CD4-positive, alpha-beta T cell treated with Interleukin-1 beta for 1 hour (primary cell): ENCODE measurements at places on chromosomes 5 and 9.
A peak's percentile ranks its signal among the peaks of the same experiment; 100 is the strongest.

DNA sequence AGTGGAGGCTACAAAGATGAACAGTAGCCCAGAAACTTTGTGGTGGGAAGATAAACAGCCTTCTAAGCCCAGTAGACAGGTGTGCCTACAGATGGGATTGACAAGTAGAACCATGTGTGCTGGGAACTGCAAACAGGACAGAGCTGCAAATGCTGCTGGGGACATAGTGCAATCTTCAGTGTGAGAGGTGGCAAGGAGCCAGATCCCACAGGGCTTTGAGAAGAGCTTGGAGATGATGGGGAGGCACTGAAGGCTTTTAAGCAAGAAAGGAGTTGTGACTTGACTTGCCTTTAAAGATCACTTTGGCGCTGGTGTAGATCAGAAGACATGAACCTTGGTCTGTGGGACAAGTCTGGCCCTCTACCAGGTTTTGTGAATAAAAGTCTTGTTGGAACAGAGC lies 675.2 kb downstream of the ACTL7B start:
- DNase-seq: no peak

- no peak for DNase-seq
Observed at GRCh38 chr5:14316471-14316870, 173.3 kb downstream of the TRIO start.

GRCh38 chr5:128695791-128696530 lies 157.9 kb upstream of the FBN2 start:
- no peak for DNase-seq

DNA sequence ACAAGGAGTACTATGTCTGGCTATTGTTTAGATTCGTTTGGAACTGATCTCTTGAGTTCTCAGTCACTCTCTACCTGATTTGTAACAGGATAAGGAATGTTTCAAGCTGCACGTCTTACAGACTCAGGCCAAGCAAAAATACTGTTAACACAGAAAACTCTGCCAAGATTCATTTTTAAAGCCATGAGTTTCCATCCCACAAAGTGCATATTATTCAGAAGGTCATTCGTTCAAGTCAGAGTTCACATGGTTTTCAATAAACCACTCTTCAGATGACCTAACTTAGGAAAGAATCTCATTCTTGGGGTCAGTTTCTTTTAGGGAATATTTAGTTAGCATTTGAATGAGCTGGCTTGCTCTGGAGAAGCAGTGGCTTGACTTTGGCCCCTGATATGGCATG lies 49.3 kb downstream of the F2R start:
- no peak for DNase-seq

- no peak for DNase-seq
Observed at GRCh38 chr5:169440107-169440705, 139.3 kb upstream of the SLIT3 start.

DNA sequence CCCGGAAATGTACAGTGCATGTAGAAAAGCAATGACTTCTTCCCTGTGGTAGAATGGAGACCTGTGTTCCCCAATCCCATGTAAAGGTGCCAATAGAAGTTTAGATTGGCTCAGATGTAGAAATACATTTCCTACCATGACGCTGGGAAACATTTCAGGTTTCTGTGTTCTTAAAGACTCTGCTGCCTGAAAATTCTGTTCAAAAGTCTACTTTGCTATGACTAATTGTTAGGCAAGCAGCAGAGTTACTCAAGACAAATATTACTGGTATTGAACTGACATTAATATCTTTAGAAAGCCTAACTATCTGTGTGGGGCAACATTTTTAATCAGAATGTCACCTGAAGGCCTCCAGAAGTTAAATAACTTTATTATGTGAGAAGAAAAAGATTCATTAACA lies 75.5 kb upstream of the ELL2 start:
- no peak for DNase-seq

DNA sequence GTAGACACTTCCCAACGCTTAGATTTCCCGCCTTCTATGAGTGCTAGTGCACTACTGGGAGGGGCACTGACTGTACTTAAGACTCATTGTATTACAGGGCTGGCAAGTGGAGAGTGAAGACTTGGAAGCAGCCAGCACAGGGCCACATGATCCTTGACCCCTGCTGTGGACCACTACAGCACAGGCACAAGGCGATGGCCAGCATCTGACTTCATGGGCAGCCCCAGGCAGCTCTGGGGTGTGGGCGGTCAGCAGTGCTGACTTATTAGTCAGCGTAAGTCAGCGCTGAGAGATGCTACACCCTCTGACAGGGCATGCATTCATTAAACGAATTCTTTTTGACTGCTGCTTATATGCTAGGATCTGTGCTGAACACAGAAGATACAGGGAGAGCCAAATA lies 9.3 kb downstream of the SLC46A2 start:
- DNase-seq: no peak

DNA sequence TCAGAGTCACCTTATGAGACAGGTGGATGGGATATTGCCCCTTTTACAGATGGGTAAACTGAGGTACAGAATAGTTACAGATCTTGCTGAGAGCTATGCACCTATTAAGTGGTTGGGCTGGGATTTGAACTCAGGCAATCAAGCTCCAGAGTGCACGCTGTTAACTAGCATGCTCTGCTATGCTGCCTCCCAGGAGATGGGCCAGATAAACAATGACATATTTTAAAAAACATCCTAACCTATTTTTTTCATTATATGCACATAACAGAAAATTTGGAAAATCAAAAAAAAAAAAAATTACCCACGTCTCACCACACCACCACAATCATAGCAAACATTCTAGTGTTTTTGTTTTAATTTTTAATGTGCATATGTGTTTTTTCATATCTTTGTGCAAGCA lies 123.4 kb upstream of the STC2 start:
- no peak for DNase-seq

DNA sequence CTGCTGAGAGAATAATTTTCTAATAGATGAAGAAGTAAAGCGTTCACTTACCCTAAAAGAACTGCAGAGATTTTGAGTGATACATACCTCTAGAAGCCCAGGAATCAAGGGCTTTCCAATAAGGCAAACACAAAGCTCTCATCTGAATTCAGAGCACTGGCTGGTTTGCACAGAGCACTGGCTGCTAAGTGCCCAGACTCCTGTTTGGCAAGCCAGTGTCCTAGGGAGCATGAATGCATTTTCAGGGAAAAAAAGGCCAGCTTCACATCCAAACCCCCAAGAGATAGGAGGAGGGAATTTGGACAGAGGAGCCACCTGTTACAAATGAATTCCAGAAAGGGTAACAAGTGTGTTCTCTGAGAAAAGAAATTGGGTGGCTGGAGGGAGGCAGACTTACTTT lies 65.3 kb downstream of the ARSB start:
- no peak for DNase-seq

DNA sequence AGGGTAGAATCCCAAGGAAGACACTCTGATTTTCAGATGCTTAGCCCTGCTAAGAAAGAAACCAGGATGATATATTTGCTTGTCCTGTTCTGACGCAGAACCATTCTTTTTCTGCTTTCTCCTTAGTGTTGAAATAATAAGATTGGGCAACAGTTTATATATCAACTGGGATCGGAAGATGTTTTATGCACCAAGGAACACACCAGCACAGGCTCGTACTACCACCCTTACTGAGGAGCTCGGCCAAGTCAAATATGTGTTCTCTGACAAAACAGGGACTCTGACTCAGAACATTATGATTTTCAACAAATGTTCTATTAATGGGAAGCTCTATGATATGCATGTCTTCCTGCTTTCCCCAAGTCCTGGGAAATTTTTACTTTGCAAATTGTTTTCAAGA lies 19.0 kb upstream of the RUSC2 start:
- no peak for DNase-seq

- DNase-seq: no peak
Observed at GRCh38 chr5:11415751-11416150, 488.5 kb downstream of the CTNND2 start.

GRCh38 chr5:103374473-103374963 lies 116.0 kb downstream of the MACIR start:
- no peak for DNase-seq

- DNase-seq: no peak
Observed at GRCh38 chr5:136285096-136285855, 80.1 kb downstream of the TRPC7 start.

- no peak for DNase-seq
Observed at GRCh38 chr5:13346401-13346800, 598.1 kb downstream of the DNAH5 start.

GRCh38 chr9:36456480-36457065 lies 56.5 kb upstream of the RNF38 start:
- no peak for DNase-seq

DNA sequence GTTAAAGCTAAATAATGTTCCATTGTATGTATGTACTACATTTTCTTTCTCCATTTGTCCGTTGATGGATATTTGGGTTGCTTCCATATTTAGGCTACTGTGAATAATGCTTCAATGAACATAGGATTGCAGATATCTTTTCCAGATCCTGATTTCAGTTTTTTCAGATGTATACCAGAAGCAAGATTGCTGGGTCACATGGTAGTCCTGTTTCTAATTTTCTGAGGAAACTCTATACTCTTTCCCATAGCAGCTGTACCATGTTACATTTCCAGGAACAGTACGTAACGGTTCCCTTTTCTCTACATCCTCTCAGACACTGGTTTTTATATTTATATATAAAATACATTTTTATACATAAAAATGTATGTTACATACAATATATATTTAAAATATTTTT lies 121.8 kb downstream of the GCNT1 start:
- no peak for DNase-seq

DNA sequence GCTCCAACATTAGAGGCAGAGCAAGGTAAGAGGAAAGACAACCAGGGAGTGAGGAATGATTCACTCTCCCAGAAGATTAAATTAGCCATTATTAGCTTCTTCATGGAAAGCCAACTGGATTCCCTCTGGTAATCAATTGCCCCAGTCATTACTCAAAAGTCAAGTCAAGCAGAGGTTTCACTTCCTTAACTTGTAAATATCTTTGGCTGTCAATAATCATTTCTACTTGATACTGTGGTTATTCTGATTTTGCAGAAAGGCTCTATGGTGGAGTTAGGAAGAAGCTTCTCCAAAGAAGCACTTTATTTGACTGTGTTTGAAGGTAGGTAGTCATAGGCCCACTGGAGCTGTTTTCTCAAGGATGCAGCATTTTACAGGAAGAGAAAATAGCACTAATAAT lies 78.0 kb downstream of the JAKMIP2 start:
- DNase-seq: no peak

DNA sequence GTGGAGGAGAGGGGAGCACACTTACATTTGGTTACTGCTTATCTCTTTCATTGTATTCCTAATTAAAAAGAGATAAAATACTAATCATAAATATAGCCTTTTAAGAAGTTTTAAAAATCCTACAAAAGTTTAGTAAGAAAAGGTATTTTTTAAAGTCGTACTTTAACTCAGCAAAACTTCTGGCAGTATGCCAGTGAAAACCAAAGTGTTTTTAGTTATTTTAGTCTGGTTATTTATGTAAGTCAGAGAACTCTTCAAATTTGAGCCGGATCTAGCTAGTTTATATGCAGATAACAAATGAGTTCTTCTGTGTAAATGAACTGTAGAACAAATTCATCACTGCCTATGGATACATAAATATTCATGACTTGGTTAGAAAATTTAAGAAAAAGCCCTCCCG lies 36.5 kb upstream of the ANKDD1B start:
- no peak for DNase-seq

DNA sequence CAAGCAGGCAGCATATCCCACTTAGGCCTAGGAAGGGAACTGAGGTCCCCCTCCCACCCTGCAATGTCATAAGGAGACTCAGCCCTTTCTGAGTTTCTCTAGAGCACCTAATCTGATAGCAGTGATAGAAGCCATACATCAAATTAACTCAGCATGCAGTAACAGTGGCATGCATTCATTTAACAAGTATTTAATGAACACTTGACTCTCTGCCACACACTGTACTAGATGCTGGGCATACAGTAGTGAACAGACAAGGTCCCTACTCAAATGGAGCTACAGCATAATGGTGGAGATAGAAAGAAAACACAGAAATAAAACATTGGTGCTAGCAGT lies 58.6 kb downstream of the SLC22A5 start:
- DNase-seq: no peak

GRCh38 chr9:122261469-122261881 lies 3.2 kb downstream of the RBM18 start:
- no peak for DNase-seq

GRCh38 chr5:144189800-144190429 lies 19.2 kb downstream of the KCTD16 start:
- DNase-seq: peak; percentile 91

GRCh38 chr5:91166059-91166807 lies 216.9 kb downstream of the ARRDC3 start:
- DNase-seq: no peak

- peak; percentile 63 for DNase-seq
Observed at GRCh38 chr9:112861638-112862555, 28.8 kb downstream of the SLC46A2 start.
